ENCODE measurements at places on chromosomes 1 and 21.

- DNase-seq: no peak
Observed at GRCh38 chr1:6488602-6489382, 2.7 kb downstream of the PLEKHG5 start.

DNA sequence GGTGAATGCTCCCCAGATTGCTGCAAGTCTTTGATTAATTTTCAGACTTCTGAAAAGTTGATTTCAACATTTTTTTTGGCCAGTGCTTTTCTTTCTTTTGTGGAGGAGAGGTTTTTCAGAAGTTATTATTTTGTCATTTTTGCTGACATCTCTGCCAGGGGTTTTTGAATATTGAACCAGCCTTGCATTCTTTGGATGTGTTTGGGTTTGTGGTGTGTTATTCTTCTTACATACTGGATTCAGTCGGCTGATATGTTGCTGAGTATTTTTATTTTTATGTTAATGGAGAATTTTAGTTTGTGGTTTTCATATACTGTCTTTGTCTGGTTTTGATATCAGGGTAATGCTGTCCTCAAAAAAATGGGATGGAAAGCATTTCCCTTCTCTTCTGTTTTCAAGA lies 25.3 kb downstream of the OBSCN start:
- DNase-seq: no peak

DNA sequence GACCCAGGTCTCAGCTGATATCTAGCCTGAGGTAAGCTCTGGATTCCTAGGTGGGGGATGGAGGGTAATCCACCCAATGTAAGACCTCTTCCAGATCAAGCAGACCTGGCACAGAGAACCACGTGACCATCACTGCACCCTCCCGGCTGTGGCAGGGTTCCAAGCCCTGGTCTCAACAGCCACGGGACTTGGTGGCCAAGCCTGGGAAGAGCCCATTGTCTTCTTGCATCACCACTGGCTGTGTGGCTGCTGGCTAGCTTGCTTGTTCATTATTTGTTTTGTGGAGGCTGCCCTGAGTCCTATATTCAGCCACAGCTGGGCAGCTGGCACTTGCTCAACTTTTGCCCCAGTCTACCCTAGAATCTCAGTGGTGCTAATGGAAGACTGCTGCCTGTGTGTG lies 24.1 kb upstream of the NFASC start:
- no peak for DNase-seq

DNA sequence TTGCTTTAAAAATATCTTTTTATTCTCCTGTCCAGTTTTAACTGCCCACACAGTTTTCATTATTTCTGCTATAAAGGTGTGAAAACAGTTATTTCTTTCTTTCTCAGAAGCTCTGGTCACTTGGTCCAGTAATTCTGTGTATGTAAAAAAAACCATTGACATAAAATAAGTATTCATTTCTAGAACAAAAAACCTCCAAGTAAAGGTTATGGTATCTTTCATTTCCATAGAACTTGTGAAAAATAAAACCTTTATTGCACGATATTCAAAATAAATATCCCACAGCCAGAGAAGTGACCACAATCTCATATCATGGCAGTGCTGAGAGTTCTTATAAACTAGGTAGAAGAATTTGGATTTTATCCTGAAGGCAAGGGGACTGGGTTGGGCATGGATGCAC lies 96.9 kb upstream of the TNFSF4 start:
- DNase-seq: no peak

DNA sequence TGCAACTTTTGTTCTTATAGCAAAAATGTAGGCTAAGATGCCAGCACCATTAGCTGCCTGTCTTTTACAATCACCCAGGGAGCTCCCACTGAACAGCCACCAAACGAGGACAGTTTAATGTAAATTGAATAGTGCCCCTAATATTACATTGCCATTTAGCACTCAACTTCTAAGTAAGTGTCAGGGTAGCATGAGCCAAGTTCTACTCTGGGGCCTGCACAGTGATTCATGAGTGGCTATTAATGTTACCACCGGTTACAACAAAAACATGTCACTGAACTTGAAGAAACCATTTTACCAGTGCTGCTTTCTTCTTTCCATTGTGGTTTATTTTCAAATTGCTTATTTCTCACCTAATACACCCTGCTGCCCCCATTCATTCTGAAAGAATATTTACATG lies 295.6 kb upstream of the RRP15 start:
- DNase-seq: no peak

Data from eye (tissue), 1 donor.